ENCODE measurements at places on chromosomes 4 and X.

- no peak for DNase-seq
These were observed 484.2 kb upstream of the BOD1L1 start for GRCh38 chr4:14111730-14112181.

DNA sequence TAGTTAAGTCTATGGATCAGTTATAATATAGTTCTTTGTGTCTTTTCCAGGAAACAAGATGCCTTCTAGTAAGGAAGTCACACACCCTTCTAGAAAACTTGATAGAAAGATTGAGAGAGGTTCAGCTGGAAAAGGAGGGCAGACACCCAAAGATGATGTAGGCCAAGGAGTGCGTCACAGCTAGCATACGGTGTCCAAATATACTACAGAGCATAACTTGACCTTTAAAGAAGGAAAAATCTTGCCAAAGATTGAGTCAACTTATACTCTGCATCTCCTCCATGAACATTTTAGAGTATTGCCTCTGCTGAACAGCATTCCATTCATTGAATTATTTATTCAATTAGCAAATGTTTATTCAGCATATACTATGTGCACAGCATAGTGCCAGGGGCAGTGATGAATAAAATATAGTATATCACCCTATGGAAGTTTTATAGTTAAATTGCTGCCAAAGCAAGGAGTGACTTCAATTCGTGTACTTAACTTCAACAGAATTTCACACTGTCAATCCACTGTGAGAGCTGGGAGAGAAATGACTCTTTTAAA is 51.9 kb upstream of the SLC6A14 start:
- no peak for DNase-seq

DNA sequence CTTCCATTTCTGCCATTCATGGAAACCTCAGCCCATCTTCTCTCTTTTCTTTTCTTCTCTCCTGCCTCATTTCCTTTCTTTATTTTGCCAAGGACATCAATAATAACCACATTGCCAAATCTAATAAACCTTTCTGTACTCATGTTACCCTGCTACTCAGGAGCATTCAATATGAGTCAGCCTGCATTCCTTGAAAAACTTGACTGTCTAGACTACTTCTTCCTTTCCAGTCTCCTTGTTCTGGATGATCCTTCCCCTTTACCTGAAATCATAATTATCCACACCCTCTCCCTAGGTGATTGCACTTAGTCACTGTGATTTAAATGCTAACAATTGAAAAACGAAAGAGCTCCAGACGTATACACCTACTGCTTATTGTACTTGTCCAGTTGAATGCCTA is 253.2 kb upstream of the CENPE start:
- DNase-seq = no peak

GRCh38 chrX:114582264-114582632 is 1.6 kb upstream of the HTR2C start:
- DNase-seq = no peak

- no peak for DNase-seq
These were observed 1142.2 kb downstream of the C4orf33 start for GRCh38 chr4:130238121-130238520.

- no peak for DNase-seq
These were observed 61.3 kb upstream of the NFKB1 start for GRCh38 chr4:102439812-102440211.

DNA sequence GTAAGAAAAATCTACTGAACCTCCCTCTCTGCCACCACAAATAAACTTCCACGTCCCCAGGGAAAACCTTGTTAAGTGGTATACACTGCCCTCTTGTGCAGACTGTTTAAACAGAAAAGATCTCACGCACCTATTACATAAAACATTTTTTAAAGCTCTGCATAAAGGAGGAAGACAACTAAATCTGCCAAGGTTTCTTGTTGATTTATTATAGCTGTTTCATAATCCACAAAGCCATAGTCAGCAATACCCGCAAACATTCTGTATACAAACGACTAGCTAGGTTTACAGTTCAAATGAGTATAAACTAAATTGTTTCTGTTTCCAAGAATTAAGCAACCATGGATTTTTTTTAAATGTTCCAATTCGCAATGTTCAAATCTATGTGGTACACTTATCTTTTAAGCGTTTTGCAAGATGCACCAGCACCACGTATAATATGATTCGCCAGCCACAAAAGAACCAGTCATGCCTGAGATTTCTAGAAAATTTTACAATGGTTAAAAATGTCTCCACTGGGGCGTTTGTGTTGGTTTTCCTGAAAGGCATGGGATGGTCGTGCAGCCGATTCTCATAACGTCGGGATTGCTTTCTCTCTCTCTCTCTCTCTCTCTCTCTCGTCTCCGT is 164.6 kb downstream of the PRKX start:
- no peak for DNase-seq

- DNase-seq = no peak
These were observed 247.4 kb upstream of the CTSO start for GRCh38 chr4:156201050-156201449.

GRCh38 chr4:168141733-168142132 is 49.4 kb downstream of the ANXA10 start:
- no peak for DNase-seq

- DNase-seq = no peak
These were observed 7.7 kb upstream of the GALNT7 start for GRCh38 chr4:173160871-173161270.

DNA sequence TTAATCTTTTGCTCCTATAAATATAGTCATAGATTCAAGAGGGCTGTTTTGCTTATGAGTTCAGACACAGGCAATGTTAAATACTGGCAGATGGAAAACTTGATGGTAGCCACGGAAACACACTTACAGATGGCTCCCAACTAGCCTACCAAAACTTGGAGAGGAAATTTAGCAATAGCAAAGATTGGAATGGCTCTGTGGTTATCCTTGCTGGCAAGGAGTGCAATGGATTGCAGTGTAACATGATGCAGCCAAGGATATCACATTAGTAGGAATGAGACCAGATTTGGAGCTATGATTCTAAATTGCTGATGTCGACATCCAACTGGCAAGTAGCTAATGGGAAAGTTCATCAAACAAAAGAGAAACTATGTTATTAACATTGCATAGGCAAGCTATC is 791.0 kb upstream of the DIAPH2 start:
- DNase-seq = no peak

GRCh38 chrX:96705905-96706304 is 21.3 kb downstream of the DIAPH2 start:
- DNase-seq = no peak

DNA sequence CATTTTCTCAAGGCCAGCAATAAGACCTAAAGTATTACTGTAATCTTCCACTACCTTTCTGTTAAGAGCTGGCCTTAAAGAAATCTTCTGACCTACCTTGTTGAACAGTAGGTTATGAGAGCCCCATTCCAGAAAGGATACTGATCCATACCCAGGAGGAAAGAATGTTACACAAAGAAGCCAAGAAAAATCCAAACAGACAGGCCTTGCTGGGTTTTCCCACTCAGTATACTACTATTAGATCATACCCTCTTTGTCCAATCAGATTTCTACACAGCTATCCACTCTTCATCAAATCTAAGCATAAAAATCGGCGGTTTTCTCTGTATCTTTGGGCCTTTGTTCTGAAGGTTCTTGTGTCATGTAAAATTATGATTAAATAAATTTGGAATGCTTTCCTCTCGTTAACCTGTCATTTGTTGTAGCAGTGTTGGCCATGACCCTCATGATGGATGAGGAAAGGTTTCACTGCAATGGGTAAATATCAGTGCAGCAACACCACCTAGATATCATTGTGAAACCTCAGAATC is 292.3 kb downstream of the ANKRD50 start:
- no peak for DNase-seq

- DNase-seq = no peak
These were observed 245.6 kb downstream of the THOC2 start for GRCh38 chrX:123487236-123487635.

DNA sequence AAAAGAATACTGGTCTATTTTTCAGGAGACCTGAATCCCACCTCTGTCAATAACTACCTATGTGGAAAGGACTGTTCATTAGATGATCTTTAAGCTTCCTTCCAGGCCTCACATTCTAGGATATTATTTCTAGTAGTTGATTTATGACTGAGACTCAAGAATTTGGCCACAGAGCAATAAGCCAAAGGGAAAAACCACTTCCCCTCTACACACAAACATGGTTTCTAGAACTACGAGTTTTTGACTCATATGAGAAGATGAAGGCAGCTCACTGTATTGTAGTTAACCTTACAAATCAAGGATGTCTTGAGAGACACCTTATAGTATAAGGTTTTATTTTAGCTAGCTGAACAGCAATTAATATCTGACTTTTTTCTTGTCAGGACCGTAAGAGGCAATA is 36.9 kb upstream of the GDPD2 start:
- DNase-seq = no peak

GRCh38 chrX:144722307-144722706 is 525.0 kb upstream of the SPANXN1 start:
- no peak for DNase-seq

DNA sequence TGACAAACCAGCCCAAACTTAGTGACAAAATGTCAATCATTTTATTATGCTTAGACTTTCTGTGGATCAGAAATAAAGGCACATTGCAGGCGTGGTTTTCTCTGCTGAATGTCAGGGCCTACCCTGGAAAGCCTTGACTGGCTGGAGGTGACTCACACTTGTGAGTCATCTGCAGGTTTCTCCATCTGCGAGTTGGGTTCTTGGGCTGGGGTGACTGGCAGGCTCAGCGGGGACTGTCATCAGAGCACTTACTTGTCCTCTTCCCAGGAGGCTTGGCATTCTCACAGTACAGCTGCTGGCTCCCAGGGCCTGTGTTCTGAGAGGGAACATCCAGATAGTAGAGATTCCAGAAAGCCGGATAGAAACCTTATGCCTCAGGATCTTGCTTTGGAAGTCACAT is 153.8 kb upstream of the AGA start:
- DNase-seq = no peak

DNA sequence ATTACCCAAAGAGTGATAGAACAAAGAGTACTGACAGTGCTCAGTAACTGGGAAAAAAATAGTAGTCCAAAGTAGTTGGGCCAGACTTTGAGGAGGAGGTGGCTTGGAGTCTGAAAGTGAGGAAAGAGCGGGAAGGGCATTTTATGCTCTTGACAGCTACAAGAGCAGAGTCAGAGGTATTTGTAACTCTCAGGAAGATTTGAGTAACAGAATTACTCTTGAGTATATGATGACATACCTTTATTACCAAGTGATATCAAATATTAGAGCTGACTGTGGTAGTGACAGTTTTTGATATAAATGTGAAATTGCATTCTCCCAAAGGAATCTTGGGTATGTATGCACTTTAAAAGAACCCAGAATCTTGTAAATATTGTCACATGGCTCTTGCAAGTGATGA is 2.2 kb downstream of the SLAIN2 start:
- DNase-seq = no peak

GRCh38 chr4:163448540-163449203 is 24.9 kb downstream of the TKTL2 start:
- DNase-seq = no peak

- no peak for DNase-seq
These were observed 76.7 kb downstream of the WWC2 start for GRCh38 chr4:183175631-183176232.

- no peak for DNase-seq
These were observed 97.4 kb downstream of the NLGN4X start for GRCh38 chrX:6131287-6131686.

GRCh38 chr4:113434247-113434587 is 327.3 kb downstream of the CAMK2D start:
- no peak for DNase-seq

DNA sequence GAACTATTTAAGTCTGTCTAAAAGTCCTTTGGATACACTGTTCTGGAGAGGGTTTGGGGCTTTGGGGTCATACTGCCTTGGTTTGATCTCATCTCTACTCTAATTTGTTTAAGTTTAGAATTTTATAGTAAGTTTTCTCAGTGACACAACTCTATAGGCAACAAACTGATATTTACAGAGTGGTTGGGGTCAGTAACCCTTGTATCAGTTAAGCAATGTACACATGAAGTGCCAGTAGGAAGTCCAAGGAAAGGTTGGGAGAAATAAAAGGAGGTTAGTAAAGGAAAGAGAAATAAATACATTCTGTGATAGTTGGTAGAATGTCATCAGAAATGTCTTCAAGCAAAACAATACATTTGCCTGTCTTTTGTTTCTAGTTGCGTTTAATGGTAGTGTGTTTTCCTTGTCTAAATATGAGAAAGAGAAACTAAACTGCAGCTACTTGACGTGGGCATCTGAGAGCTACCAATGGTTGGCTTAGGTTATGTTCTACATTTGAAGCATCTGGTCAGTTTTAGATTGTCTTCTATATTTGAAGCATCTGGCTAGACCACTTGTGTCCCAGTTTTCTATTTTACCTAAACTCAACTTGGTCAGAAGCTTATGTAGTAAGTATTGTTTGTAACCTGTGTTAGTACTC is 6.9 kb downstream of the ATP7A start:
- DNase-seq = no peak

DNA sequence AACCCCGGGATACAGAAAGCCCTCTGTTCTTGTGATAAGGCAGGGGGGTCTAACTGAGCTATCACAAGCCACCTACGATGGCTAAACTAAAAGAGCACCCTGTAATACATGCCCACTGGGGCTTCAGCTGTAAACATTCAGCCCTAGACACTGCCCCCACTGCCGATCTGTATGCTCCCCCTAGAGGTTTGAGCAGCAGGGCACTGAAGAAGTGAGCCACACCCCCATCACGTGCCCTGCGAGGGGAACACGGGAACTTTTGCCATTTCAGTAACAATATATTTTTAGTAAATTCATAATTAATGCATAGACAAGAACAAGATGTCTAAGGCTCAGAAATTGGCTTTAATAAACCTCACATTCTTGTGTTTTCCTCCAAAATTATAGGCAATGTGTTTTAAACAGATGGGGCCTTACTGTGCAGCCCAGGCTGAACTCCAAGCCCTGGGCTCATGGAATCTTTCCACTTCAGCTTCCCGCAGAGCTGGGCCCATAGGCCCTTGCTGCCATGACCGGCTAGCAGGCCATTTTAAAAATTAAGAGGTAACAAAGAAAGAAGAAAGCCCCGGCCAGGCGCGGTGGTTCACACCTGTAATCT is 235.3 kb upstream of the SFRP2 start:
- DNase-seq = no peak

DNA sequence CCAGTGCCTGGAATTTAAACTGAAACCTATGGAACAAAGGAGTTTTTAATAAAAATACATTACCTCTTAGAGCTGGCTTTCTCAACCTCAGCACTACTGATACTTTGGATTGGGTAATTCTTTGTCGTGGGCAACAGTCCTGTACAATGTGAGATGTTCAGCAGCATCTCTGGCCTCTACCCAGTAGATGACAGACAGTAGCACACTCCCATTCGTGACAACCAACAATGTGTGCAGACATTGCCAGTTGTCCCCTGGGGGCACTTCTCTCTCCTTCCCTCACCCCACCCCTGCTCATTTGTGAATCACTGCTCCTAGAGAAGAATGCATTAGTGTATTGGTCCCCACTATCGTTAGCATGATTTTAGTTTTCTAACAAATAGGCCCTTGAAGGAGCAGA is 16.2 kb downstream of the GPAT3 start:
- no peak for DNase-seq

DNA sequence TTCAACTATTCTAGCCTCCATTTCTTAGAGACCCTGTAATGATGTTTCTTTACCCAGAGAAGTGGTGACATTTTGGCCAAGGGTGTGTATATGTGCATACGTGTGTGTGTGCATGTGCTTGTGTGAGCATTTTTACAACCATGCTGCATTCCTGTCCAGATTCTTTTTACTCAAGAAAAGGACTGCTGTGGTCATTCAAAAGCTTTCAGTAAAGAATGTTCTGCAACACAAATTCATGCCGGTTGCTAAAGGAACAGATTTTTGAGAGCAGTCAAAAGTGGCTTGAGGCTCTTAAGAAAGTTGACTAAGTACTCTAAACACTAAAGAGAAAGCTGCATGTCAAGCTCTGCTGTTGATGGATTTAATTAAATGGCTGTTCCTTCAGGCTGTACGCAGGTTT is 65.0 kb upstream of the FMR1 start:
- DNase-seq = no peak

GRCh38 chrX:103250977-103251376 is 4.0 kb downstream of the TCEAL8 start:
- DNase-seq = no peak

All from left lung (tissue), 14 donors.